DMS79 treated with DMSO at 0.1 percent for 48 hours (cell line): ENCODE measurements at places on chromosomes 4 and X.

DNA sequence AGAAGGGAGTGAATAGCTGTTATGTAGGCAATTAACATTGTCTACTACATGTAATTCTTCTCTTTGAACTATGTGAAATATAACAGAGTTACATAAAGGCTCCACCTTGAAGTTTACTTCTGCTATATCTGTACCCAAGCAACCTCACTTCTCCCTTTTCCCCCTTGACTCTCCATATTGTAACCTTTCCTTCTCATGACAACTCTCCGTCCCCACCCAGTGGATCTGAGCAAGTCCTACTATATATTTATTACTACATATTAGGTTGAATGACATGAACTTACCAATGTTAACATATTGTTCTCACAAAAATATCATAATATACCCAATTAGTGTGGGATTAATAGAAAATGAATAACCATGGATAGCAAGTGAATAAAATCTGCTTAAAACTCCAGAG, 93.2 kb upstream of the ATP8A1 start:
- no peak for DNase-seq

GRCh38 chrX:40514376-40514775, 66.4 kb upstream of the ATP6AP2 start:
- no peak for DNase-seq

- no peak for DNase-seq
These were observed 39.5 kb downstream of the ZNF518B start for GRCh38 chr4:10417740-10418139.

GRCh38 chr4:37101686-37102085, 142.9 kb upstream of the NWD2 start:
- DNase-seq = no peak

DNA sequence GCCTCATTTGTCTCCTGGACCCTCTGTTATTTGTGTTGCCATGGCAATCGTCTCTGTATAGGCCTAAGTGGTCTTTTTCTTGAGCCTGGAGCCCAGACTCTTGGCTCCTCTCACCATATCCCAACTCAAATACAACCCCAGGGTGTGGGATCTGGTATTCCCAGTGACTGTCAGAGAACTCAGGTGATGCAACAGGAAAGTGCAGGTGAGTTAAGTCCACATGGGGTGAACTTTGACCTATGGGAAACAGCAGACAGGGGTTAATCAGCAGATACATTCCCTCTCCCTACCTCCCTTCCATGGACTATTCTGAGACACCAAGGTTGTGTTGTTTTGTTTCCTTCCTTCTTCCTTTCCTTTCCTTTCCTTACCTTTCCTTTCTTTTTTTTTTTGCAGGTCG, 130.9 kb upstream of the RPS6KA3 start:
- no peak for DNase-seq

GRCh38 chrX:24426921-24427746, 38.0 kb upstream of the PDK3 start:
- DNase-seq = no peak
